Hematopoietic multipotent progenitor cell treated with erythropoietin and hydrocortisone succinate and interleukin-3 and kit ligand, for 6 days (in vitro differentiated cells): ENCODE measurements at places on chromosomes 2 and 18.

- no peak for DNase-seq
Measured at GRCh38 chr2:188631037-188631809, 339.5 kb downstream of the GULP1 start.

DNA sequence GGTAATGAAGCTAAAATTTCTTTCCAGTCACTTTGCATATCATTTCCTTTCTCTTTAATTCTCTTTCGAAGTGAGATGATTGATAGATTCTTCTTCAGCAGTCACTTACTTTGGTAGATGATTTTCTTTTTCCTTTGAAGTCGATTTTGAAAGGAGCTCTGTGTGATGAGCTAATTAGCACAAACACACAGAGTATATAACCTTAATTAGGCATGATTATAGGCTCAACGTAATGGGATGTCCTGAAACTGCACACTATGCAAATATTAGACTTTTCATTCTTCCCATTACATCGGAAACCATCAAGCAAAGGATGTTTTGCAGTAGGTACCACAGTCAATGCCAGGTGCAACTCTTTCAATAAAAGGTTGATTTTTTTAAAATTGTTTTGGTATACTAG, 6.4 kb upstream of the CTLA4 start:
- DNase-seq, result no peak

- peak; percentile 55 for DNase-seq
Measured at GRCh38 chr2:221572821-221573429, 821 bp upstream of the EPHA4 start.

- DNase-seq, result no peak
Measured at GRCh38 chr2:102050854-102051391, 59.2 kb downstream of the IL1R2 start.

DNA sequence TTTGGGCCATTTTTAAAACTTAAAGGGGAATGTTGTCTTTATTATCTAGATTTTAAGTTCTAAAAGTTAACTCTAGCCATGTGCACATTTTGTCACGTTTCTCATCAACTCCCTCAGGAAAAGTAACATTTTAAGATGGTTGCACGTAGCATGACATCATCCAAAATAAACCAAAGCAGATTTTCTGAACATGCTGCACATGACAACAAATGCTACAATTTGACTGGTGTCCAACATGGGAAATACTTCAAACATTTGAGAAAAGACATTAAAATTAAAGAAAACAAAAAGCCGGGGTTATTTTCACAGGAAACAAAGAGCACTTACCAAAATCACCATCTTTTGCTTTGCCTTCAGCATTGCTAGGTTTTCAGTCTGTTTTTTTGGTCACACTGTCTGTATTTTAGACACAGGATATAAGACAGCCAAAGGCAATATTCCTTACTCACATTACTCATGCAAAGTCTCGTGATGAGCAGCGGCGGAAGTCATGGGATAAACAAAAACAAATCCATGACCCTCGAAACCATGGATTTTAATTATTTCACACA, 51.3 kb upstream of the RND3 start:
- DNase-seq, result no peak

DNA sequence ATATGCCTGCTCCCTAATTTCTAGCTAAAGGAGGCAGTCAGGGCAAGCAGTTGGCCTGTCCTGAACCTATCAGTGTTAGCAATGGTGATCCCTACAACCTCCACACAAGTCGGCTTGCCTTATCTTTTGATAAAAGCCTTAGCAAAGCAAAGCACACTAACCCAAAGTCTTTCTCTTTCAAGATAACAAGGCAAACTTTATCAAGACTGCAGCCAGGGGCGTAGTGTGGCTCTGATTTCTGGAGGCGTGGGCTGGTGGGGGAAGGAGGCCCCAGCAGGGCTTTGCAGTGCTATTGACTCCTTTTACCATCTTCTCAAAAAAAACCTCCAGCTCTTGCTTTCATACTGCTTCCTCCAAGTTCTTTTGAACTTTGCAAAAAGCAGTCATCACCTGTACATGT, 40.2 kb upstream of the LAMA1 start:
- DNase-seq, result peak; percentile 17

GRCh38 chr2:10057231-10058107, 14.1 kb downstream of the KLF11 start:
- peak; percentile 46 for DNase-seq

DNA sequence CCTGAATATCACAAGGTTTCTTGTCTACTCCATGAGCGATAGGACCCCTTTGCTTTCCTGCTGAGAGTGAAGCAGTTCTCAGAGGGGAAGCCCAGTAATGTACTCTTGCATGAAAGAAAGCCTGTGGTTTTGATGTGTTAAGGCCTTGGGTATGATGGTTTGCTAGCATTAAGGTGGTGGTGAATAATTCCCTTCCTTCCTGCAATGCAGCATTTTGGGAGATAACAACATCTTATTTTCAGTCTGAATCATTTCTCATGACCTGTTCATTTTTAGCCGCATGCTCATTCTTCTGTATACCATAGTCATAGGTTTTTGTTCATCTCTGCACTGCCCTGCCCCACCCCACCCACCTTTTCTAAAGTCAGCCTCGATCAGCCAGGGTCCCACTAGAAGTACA, 66.2 kb downstream of the HNMT start:
- DNase-seq, result no peak

- DNase-seq, result no peak
Measured at GRCh38 chr2:222887124-222887523, 26.3 kb downstream of the ACSL3 start.

- DNase-seq, result peak; percentile 20
Measured at GRCh38 chr18:7038330-7038851, 79.2 kb downstream of the LAMA1 start.

DNA sequence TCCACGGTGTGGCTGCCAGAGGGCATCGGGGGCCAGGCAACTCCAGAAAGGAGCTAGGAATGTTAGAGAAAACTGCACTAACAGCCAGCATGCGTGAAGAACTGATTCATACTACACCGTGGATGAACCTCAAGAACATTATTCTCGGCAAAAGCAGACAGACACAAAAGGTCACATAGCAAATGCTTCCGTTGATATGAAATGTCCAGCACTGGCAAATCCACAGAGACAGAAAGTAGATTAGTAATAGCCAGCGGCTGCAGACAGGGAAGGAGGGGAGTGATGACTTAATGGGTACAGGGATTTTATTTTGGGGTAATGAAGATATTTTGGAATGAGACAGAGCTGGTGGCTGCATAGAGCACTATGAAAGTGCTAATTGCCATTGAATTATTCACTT, 37.4 kb downstream of the SCTR start:
- DNase-seq, result no peak
